Fibroblast of skin of right quadriceps (primary cell): ENCODE measurements at places on chromosomes 12 and 14.
A peak's percentile ranks its signal among the peaks of the same experiment; 100 is the strongest.

DNA sequence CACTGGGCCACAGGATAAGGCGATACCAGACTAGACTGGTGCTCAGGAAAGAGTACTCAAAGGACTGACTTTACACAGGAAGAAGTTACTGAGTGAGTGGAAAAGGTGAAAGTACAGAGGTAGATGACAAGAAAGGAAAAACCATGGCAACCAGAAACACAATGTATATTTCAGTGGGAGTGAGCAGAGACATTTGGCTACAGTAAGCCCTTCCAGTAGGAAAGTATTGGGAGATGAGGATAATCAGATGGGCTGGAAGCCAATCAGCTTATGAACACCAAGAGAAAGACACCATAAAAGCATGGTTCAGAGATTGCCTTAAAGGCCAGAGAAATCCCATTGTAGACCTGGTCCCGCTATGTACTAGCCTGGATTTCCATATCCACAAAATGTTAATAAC is 51.6 kb downstream of the TMTC1 start:
- no peak for DNase-seq

GRCh38 chr12:62468397-62468796 is 1.8 kb downstream of the MON2 start:
- DNase-seq: no peak

GRCh38 chr14:51554339-51554920 is 97.3 kb upstream of the FRMD6 start:
- peak; percentile 98 for DNase-seq

- DNase-seq: no peak
Measured at GRCh38 chr14:65287264-65288131, 125.0 kb upstream of the FUT8 start.

DNA sequence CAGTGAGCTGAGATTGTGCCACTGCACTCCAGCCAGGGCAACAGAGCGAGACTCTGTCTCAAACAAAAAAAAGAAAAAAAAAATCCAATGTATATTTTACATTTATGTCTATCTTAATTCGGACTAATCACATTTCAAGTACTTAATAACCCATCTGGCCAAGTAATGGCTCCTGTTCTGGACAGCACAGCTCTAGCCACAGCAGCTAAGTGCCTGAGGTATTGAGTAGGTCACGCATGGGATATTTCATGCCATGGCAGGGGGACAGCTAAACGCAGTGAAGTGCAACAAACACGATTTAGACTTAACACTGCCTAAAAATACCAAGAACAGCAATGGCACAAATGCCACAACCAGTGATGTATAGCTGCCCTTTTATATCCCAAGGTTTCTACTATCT is 8.0 kb downstream of the BAZ1A start:
- DNase-seq: no peak

GRCh38 chr12:121578230-121579189 is 2.3 kb downstream of the KDM2B start:
- peak; percentile 56 for DNase-seq
